Activated CD4-positive, alpha-beta memory T cell treated with anti-CD3 and anti-CD28 coated beads for 36 hours (primary cell): ENCODE measurements at places on chromosomes 16 and 17.

- DNase-seq, result no peak
Observed at GRCh38 chr16:17747081-17747756, 276.5 kb upstream of the XYLT1 start.

DNA sequence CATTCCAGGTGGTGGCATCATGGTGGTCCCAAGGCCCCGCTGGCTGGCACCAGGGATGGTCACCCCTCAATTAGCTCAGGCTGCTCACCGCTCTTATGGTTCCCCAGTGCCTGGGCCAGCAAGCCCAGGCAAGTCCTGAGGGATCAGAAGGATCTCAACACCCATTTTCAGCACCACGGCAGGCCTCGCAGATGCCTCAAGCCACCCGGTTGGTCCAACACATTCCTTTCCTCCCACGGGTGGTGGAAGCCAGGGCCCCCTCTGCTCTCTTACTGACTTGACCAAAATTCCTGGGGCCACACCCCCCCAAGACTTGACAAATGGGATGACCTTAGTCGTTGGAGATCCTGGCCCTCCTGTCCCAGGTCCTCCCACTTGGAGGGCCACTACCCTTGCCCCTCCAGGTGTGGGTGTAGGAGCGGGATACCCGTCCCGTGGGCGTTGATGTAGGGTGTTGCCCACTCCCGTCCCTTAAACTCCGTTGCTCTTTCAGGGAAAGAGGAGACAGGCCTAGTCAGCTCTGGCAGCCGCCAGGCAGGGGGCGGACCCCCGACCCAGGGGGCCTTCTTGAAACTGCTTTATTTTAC, 5.9 kb downstream of the ZNF205 start:
- DNase-seq, result no peak

- no peak for DNase-seq
Observed at GRCh38 chr16:22660441-22661160, 149.9 kb downstream of the NPIPB5 start.

DNA sequence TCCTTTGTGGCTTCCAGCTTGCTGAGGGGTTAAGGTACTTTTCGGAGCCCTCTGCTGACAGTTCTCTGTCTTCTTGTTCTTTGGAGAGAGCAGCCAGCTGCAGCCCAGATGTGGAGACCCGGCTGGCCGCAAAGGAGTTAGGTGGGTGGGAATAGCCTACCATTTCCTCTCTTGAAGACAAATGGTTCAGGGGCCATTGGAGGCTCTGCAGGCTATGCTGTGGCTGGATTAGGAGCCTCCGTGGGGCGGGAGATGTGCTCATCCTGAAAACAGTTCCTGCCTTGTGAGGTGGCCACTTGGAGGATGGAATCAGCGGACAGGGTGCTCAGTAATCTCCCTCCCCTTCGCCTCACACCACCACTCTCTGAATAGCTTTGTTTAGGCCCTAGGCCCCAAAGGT, 30.3 kb downstream of the MEOX1 start:
- DNase-seq, result no peak

DNA sequence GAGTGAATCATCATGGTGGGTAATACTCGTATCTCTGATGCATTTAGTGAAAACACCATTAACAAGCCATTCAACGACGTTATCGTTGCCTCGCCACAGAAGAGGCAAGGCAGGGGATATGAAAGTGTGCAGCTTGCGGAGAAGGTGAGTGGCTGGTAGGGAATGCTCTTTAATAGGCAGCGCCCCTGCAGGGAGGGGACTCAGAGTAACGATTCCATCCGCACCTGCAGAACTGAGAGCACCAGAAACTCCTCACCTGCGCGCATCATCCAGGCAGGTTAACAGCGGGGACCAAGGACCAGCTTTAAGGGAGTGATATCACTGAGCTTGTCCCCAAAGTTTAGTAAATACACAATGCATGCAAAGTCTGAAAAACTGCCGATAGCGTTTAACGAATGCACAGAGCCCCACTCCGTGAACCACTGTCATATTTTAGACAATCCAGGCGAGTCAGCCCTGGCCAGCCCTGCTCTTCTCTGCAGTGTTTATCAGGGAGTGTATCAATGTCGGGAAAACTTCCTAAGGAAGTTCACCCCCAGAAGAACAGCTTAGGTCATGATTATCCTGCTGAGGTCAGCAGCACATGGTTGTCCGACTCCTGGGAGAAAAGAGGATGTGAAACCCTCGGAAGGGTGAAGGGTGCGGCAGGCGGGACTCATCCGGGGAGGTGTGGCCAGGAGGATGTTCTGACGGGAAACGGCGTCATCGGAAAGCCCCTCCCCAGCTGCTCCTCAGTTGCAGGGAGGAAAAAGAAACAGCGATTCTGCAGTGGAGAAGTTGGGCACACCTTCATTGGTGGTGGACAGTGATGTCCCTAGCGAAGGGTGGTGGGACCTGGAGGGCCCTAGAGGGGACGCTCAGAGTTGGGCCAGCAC, 68.5 kb upstream of the DNAH17 start:
- peak; percentile 87 for DNase-seq

DNA sequence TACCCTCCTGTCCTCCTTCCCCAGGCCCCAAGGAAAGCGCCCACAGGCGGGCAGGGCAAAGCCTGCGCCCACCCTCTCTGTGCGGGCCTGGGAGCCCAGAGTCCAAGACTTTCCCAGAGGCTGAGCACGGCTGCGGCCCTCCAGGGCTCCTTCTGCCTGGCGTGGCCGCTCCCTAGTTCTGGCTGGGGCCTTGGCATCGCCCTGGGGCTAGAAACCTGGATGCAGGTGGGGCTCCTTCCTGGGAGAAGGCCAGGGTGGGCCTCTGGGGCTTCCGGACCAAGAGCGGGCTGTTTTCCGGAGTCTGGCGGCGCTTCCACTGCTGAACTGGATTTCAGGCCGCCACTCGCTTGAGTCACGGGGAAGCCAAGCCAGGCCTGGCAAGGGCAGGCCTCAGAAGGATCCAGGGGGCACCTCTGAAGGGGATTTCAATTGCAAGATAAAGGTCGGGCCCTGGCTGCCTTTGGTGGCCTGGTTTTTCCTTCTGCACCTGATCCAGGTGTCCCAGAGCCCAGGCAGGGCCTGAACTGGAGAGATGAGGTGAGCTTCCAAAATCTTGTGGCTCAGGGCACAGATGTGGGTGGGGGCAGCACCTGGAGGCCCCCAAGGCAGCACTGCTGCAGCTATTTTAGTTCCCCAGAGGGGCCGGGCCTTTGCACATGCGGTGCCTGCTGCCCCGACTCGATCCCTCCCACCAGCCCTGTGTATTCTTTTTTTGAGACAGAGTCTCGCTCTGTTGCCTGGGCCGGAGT, 227.4 kb downstream of the MRTFB start:
- no peak for DNase-seq

DNA sequence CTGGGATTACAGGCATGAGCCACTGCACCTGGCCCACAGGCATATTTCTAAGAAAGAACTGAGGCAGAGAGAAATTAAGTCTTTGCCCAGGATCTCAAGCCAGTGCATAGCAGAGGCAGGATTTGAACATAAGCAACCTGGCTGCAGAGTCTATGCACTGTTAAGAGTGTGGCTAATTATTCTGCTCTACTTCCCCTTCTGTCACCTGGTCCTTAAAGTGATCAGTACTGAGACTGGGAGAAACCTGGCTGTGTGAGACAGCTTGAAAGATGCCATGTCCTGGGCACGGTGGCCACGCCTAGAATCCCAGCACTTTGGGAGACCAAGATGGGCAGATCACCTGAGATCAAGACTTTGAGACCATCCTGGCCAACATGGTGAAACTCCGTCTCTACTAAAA, 58.1 kb downstream of the IQCK start:
- no peak for DNase-seq

DNA sequence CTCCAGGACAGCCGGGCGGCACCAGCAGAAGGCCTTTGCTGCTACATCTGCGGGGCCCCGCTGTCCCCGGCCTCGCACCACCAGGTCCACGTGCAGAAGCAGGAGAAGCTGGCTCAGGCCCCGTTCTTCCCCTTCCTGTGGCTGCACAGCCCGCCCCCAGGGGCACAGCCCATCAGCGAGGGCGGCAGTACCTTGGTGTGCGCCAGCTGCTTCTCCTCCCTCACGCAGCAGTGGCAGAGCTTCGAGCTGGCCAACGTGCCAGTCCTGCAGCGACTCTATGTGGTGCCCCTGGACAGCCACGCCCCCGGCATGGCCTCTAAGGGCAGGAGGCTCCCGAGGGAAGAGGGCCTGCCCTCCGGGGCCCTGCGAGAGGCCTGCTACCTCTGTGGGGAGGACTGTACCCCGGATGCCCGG, 58.3 kb upstream of the CIBAR2 start:
- DNase-seq, result no peak

GRCh38 chr17:63222655-63223054, 223.5 kb downstream of the CYB561 start:
- DNase-seq, result peak; percentile 41

- DNase-seq, result no peak
Observed at GRCh38 chr16:28534542-28535373, 4.0 kb downstream of the NUPR1 start.

GRCh38 chr17:39527220-39527813, 66.0 kb downstream of the CDK12 start:
- DNase-seq, result no peak

- DNase-seq, result no peak
Observed at GRCh38 chr16:727291-727977, 528 bp downstream of the HAGHL start.

DNA sequence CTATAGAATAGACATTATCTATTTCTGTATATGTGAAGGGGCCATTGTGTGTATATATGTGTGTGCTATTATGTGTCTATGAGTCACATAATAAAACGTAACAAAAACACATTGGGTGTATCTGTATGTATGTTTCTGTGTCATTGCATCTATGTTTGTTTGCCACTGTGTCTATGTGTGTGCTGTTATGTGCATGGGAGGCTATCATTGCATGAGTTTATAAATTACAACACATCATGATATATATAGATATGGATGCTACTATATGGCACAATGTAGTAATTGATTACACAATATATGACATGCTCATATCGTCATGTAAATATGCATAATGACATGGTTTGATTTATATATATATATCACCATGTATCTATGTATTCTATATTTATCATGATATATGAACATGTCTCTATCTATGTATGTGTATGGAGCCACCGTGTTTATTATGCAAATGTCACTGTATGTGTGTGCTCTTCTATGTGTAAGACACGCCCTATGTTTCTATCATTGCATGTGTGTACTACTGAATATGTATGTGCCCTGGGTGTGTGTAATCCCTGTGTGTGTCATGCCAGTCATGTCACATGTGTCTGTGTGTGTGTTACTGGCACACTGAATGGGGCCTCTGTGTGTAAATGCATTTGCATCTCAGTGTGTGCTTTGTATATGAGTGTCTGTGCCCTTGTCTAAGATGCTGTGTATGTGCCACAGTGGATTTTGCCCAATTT, 1.4 kb upstream of the TSPOAP1 start:
- DNase-seq, result peak; percentile 76

DNA sequence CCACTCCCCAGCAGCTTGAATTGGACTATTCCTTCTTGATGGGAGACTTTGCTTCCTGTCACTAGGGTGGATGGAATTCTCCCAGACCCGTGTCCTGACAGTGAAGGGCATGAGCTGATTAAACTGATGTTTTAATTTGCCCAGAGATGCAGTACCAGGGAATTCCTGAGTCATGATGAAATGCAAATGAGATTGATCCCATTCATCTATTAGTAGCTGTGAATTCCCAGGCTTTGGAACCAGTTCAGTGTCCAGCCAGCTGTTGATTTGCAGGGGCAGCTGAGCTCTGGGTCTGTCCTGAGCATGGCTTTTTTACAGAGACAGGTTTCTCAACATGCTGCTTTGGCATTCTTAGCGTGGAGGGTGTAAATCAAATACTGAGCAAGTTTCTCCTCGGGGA, 157.9 kb downstream of the PITPNC1 start:
- DNase-seq, result no peak

DNA sequence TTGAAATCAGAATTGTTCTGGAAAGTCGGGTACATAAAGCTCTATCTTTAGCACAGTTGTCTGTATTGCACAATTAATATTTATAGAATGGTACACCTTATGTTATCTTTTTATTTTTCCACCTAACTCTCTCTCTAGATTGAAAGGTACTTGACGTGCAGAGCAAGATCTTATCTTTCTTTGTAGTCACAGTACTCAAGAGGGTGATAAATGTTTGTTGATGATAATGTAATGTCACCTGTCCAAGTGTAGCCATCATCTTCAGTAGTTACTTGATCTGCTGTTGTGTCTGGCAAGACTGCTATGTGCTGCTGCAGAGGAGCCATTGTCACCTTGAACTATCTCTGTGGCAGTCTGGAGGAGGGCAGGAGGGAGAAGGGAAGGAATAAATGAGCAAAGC, 5.3 kb downstream of the HMOX2 start:
- DNase-seq, result no peak

DNA sequence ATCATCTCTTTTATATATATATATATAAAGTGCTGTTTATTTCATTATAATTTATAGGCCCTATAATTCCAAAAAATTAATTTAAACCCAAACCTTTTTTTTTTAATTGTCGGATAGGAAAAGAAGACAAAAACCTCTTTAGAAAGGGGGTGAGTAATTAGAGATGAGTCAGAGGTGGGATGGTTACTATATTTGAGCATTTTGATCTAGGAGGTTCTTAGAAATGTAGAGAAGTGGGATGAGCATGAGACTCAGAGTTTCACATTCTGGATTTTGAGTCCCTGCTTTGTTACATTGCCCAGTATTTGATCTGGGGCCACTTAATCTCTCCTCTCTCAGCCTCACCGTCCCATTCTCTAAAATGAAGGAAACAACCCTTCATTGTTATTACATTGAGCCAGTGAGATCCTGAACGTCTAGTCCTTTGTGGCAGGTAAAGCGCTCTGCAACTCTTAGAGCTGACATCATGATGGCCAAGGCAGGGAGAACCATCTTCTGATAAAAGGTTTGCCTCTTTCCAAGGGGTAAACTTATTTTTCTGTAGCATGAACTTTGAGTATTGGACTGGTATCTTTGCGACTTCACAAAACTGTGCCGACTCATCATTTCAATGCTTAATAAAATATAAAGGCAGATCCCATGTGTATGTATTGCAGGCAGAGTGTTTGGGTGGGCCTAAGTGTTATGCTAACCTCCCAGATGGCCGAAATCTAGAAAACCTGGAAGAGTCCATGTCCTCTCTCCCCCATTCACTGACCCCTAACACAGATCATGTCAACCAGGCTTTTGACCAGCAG, 21.3 kb downstream of the HS3ST3B1 start:
- DNase-seq, result no peak

GRCh38 chr16:85309656-85310587, 197.7 kb upstream of the CIBAR2 start:
- DNase-seq, result peak; percentile 30

DNA sequence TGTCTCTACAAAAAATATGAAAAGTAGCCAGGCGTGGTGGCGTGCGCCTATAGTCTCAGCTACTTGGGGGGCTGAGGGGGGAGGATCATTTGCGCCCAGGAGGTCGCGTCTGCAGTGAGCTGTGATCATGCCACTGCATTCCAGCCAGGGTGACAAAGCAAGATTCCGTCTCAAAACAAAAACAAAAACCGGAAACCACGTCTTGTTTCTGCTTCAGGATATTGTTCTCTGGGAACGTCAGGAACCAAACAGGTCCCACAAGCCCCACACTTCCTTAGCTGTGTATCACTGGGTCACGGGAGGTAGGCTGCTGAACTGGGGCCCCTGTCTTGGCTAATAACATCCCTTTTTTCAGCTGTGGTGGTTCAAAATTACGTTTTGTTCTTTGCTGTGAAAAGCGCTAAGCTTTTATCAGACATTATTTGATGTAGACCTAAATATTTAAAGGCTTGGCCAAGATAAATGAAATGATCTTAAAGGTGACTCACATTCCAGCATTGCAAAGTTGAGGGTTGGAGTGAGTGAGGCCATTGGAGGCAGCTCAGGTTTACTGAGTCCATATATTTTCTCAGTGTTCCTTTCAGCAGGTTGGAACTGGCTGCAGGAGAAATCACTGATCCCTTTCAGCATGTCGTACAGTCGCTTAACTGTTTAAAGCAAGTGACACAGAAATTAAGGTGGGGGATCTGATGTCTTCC, 16.4 kb upstream of the SEC14L1 start:
- DNase-seq, result no peak
